ENCODE measurements at places on chromosomes 12 and 14.

DNA sequence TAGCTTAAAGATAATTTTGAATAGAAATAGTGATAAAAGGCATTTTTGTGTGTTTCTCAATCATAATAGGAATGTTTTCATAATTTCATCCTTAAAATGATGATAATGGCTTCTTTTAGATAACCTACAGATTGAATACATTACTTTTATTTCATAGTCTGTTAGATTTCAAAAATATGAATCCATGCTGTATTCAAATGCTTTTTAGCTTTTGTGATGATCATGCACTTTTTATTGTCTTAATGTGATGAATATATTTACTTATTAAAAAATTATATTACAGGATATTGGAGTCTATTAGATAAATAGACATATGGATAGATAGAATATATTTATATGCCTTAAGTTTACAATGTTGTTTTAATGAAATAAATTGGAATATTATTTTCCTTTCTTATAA, 886.8 kb upstream of the NOVA1 start:
- no peak for DNase-seq

- peak; percentile 52 for DNase-seq
Measured at GRCh38 chr12:40058721-40059190, 47.1 kb downstream of the SLC2A13 start.

- DNase-seq, result no peak
Measured at GRCh38 chr12:56863789-56864188, 70.4 kb downstream of the SDR9C7 start.

- no peak for DNase-seq
Measured at GRCh38 chr12:75784591-75784990, 247.0 kb downstream of the PHLDA1 start.

DNA sequence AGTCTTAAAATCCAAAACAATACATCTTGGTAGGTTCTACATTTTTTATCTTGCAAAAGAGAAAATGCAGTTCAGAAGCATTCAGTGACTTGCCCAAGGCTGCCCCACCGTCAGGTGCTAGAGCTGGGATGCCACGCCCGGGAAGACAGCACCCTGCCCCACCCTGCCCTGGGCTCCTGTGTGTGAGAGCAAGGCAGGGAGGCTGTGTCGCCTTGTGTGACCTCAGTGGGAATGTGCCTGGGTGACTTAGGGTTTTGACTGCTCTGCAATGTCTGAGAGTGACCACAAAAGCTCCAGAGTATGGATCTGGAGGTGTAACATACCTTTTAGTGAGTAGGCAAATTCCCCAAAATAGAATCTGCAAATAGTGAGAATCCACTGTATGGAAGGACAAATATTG, 60.0 kb downstream of the AACS start:
- no peak for DNase-seq

DNA sequence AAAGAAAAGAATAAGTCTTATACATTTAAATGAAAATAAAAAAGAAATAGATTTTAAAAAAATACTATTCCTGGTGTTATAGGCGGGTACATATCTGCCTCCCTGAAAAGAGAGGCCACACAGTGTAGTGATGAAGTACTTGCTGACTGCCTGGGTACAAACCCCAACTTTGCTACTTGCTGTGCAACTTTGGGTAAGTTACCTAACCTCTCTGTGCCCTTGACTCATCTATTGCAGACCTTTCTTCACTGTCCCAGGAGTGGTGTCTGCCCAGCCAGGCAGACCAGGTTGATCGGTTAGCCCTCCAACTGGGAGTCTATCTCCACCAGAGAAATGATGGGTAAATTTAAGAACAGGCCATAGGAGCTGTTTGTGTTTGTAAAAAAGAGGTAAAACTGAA, 82.0 kb downstream of the SLC24A4 start:
- DNase-seq, result no peak

DNA sequence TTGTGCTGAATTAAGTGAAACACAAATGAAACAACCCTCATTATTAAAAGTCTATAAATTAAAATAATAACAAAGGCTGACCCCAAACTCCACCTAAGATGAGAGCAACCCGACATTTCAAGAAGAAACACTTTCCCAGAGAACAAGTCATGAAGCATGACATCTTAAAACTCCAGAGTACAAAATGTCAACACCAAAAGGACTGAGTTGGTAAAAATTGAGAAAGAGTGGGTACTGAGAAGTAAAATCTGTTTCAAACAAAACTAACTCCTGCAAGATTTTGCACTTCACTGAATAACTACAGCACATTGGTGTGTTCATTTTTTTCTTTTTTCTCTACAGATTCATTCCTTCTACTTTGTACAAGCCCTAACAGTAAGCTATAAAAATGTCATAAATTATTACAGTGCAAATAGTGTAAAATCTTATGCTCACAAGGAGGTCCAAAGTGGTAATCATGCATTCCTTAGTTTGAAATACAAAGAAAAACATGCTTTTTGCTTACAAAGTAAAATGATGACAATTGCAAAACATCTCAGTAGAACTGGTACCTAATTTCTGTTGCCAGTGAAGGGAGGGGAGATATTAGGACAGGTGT, 31.8 kb downstream of the SLC35F4 start:
- no peak for DNase-seq

GRCh38 chr12:111424793-111425251, 19.1 kb downstream of the SH2B3 start:
- no peak for DNase-seq

- DNase-seq, result no peak
Measured at GRCh38 chr14:33432407-33433023, 493.8 kb downstream of the NPAS3 start.

DNA sequence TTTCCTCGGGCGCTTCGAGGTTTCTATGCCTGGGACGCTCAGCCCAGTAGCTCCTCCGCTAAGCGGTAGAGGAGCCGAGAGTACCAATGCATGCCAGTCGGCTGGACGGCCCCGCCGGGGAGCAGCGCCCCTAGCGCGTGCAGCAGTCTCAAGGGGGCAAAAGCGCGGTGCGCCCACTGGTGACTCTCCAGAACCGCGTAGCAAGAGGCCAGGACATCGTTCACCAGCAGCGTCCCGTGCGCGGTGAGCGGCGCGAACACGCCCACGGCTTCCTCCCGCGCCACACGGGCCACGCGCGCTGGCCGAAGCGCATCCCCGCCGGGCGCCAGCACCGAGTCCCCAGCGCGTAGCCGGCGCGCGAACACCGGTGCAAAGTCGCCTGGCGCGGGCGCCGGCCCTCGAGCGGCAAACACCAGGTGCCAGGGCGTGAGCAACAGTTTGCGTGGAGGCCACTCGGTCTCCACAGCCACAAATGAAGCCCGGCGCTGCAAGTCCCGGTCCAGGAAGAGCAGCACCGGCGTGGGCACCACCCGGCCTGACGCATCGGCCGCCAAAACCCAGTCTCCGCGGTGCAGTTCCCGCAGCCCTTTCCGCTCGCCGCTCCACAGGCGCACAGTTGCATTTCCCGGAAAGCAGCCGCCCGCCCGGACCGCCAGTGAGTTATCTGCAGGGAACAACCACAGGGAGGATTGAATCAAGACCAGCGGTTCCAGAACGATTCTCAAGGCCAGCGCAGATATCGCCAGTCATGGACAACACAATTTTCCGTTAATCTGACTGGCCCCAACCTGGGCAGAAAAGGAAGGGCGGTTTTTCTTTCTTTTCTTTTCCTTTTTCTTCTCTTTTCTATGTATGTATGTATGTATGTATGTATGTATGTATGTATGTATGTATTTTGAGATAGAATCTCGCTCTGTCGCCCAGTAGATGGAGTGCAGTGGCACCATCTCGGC, 4.5 kb downstream of the DHH start:
- DNase-seq, result no peak

DNA sequence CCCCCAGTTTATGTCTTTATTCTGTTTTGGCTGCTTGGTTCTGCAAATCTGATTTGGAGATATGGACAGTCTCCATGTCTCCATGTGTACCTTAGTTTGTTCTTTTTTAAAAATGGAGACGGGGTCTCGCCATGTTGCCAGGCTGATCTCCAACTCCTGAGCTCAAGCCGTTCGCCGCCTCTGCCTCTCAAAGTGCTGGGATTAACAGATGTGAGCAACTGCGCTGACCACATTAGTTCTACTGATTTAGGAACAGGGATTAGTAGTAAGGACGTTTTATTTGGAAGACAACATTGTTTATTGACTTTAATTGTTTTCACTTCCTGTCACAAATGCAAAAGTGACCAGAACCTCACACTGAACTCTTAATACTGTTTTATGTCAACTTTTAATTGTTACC, 14.7 kb downstream of the AEBP2 start:
- DNase-seq, result no peak

- DNase-seq, result no peak
Measured at GRCh38 chr14:61997161-61997560, 234.9 kb downstream of the SNAPC1 start.

- no peak for DNase-seq
Measured at GRCh38 chr12:29054858-29055663, 94.0 kb upstream of the FAR2 start.

DNA sequence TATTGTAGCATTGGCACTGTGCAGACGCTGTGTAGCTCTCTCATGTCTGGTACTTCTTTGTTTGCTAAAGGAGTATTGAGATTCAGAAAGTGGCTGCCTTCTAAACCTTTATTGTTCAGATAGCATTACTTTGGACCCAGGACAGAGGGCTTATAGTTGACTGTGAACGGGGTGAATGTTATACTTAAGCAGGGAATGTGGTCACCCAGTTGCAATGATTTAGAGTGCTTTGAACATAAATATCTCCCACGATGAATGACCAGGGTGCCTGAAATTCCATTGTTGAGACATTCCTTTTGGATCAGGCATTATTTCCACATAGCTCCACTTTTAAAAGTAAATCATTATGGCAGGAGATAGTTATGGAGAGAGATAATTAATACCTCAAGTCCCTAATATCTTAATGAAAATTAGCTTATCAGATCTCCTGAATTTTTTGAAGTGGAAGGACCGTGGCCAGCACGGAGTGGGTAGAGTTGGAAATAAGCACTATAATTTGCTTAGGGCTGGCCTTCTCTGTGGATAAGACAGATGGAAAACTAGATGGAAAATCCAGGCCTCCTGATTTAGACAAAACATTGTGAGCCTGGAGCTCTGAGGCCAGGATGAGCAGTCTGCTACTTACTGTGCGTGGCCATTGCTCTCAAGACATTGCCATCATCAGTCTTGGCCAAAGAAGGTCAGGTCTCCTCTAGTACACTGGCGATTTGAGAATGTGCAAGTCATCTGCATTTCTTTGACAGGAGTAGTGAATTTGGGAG, 114.5 kb downstream of the ETV6 start:
- DNase-seq, result peak; percentile 8

DNA sequence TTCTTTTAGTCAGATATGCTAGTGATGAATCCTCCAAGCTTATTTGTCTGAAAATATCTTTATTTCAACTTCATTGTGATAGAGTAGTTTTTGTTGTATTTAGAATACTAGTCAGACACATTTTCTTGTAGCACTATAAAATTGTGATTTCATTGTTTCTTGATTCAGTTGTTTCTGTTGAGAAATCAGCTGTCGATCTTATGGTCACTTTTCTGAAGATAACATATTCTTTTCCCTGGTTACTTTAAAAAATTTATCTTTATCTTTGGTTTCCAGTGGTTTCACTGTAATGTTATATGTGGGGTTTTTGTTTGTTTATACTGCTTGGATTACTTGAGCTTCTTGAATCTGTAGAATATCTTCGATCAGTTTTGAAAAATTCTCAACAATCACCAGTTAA, 426.1 kb downstream of the SOX5 start:
- DNase-seq, result no peak

DNA sequence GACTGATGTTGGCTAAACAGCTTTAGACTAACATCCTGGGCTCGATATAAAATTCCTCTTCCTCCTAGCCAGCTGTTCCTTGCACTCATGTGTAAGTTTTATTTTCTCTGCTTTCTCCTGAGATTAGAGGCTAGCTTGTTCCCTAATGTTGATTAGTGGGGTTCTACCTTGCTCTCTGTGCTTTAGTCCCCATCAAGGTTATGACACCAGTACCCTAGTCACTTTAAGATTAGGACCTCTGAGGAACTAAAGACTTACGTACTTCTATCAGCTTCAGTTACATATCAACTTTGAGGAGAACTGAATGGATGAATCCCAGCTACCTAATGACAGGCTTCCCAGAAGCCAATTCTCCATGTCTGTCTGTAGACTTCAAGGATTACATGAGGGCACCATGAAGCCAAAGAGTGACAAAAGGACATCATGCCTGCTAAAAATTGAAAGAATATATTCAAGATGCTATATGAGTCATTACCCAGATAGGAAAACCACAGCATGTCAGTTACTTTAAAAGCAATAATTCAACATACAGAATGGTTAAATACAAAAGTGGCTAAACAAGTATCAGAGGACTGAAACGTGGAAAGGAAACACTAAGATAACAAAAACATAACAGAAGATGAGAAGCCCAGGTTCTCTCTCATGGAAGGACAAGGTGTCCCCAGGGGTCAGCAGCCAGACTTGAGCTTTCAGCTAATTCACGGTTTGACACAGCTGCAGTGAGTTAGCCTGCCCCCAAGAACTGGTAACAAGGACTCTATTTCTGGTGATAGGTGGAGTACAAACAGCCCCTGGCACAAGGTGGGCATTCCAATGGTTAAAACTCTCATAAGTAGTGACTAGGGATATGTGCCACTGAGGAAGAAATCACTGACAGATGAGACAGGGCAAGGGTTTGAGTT, 20.4 kb downstream of the ADAM20 start:
- peak; percentile 6 for DNase-seq

GRCh38 chr12:47350062-47350408, 270.3 kb upstream of the AMIGO2 start:
- DNase-seq, result no peak

DNA sequence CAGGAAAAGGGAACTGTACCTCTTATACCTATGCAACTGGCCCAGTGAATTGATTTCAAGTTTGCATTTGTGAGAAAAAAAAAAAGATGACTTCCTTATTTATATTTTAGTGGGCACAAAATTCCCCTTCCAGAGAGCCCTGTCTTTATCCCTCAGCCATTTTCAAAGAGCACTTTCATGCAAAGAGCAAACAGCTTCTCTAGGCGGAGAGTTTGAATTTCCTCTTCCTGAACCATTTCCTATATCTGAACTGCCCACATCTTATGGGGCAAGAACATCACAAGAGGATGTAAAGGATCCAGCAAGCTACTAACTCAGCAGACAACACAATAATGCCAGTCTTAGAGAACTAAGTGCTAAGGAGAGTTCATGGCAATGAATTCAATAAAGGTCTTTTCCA, 22.3 kb upstream of the PLXNC1 start:
- DNase-seq, result no peak

- DNase-seq, result peak; percentile 30
Measured at GRCh38 chr12:2284857-2285256, 232.1 kb downstream of the CACNA1C start.

DNA sequence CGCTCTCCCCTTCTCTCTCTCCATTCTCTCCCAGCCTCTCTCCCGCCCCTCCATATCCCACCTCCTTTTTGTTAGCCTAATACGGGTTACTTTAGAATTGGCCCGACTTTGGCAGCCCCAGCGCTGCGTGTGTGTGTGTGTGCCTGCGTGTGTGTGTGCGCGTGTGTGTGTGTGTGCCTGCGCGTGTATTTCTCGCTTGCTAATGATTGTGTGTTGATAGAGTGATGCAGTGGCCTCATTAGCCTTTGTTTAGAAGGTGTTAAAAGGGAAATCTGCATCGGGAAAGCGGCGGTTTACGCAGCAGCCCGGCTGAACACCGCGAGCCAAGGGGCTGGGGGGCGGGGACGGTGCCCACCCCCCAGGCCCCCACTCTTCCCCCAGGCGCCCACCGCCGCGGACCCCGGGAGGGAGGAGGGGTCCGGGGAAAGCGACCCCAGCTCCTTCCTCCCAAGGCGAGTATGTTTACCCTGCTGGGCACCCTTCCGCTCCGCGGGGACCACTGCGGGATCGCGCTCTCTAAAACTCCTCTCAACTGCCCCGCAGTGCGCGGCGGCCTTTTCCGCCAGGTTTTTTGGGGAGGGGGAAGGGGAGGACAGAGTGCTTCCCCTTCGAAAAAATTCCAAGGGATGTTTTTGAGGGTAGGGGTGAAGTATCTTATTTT, 6.8 kb upstream of the LHX5 start:
- DNase-seq, result no peak

Measured in COLO829 (cell line).